ENCODE measurements at places on chromosomes 13 and 19.

- no peak for DNase-seq
These were observed 41.3 kb downstream of the RCBTB2 start for GRCh38 chr13:48491423-48492095.

DNA sequence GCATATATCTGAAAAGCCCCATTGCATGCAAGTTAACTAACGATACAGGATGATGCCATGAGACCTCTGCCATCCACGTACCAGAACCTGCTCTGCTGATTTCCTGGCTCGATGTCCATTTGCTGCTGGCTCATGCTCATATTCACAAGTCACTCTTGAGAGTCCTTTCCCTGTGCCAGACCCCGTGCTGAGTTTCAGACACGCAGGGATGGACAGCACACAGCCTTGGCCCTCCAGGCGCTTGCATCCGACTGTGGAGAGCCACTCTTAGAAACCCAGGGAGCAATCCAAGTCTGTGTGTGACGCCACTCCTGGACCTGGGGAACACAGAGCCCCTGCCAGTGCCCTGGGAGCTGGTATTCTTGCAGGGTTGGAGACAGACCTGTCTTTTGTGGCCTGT, 37.6 kb upstream of the TSHZ3 start:
- DNase-seq = no peak

DNA sequence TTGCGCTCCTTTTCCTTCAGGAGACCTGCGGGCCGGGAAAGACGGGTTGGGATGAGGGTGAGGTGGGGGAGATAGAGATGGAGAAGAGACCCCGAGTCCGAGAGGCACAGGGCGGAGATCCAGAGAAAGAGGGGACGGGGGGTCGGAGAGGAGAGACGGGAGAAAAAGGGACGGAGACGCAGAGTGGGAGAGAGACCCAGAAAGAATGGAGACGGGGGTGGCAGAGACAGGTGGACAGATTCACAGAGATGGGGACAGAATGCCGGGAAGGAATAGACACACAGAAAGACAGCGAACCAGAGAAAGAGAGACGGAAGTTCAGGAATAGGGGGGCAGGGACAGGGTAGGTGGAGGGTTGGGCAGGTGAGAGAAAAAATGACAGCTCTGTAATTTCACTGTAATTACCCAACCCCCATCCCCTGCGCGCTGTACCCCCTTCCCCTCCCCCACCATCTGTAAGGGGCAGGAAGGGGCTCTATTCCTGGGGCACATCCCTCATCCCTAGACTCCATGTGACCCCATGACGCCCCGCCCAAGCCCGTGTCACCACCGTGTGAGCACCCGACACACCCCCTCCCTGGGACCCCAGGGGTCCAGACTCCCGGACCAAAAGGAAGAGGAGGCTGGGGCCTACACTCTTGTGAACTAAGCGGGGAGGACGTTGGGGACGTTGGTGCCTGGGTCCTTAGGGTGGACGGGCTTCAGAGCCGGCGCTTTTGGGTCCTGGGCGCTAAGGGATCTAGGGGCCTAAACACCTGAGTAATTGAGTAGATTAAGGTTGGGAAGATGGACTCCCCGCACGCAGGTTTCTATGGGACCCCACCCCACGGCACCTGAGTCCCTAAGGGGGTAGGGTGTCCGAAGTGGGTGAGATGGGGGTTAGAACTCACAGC, 967 bp downstream of the DBP start:
- DNase-seq = no peak

- DNase-seq = no peak
These were observed 1179.8 kb downstream of the SLITRK1 start for GRCh38 chr13:82702513-82702912.

GRCh38 chr13:98827449-98827848, 75.0 kb upstream of the SLC15A1 start:
- no peak for DNase-seq

- no peak for DNase-seq
These were observed 169.3 kb downstream of the COL4A1 start for GRCh38 chr13:110137680-110138009.

- DNase-seq = no peak
These were observed 33.6 kb upstream of the NANOS3 start for GRCh38 chr19:13843104-13843921.

- DNase-seq = no peak
These were observed 84.5 kb upstream of the ABCC4 start for GRCh38 chr13:95385798-95386197.

- DNase-seq = no peak
These were observed 468 bp downstream of the S1PR5 start for GRCh38 chr19:10516671-10517286.

GRCh38 chr13:37417060-37417441, 181.5 kb downstream of the POSTN start:
- DNase-seq = no peak

DNA sequence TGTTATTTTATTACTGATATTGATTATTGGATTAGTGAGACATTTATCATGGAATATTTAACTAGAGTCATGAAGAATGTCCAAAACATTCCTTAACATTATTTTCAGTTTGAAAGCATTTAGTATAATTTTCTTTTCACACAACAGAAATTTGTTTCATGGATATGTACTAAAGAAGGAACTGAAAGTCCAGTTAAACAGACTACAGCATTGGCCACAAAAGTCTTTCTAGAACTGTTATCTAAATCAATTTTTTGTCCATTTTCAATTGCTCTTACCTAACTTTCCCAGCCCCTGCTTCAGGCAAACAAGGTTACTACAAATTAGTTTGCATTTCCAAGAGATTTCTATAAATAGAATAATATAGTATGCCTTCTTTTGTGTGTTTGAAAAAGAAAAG, 1018.0 kb upstream of the PCDH20 start:
- DNase-seq = no peak

GRCh38 chr13:46748300-46748699, 48.7 kb downstream of the ESD start:
- DNase-seq = no peak

GRCh38 chr19:10538204-10538983, 5.3 kb upstream of the ATG4D start:
- DNase-seq = no peak

DNA sequence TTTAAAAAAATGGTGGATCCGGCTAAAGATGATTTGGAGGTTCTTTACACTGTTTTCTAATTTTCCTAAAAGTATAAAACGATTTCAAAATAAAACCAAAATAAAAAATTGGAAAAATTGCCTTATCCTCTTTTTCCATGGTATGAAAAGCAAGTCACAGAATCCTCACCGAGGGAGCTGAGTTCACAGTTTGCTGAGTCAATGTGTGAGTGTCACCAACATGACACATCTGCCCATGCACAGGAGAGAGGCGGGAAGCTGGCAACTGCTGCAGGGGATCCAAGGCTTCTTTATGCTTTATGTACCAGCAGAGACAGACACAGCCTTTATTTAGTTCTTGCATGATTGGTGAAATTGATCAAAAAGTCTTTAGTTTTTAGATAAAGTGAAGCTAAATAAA, 157.8 kb downstream of the TNFSF13B start:
- no peak for DNase-seq

GRCh38 chr13:47549219-47549752, 451.8 kb downstream of the SUCLA2 start:
- no peak for DNase-seq

- no peak for DNase-seq
These were observed 3.2 kb upstream of the ERVV-2 start for GRCh38 chr19:53041366-53041765.

GRCh38 chr19:15467734-15468214, 3.4 kb upstream of the RASAL3 start:
- DNase-seq = no peak

DNA sequence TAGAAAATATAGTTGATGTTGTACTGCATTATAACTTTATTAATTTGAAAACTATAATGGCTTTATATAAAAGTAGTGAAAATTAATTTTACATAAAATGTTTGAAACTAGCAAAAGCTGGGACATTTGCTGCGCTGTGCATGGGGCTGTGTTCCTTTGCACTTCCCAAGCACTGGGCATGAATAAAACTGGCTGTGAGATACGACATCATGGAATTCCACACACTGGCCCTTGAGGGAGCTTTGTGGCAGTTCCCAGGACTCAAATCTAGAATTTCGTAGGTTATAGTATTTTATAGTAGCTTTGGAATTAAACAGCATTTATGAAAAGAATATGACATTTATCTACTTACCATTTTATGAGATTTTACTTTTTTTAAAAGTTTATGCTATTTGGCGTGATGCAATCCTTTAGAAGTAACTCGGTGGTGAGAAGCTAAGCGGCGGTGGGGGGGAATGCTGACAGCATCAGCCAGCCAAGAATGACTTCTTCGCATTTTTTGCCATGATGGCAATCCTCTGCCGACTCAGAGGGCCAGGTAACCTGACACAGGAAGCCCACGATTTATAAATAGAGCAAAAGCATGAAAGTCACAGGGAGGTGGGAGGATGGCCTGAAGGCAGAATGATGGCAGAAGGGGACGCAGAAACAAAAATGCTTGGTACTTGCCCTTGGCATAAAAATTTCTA, 553.5 kb downstream of the MYO16 start:
- DNase-seq = no peak

DNA sequence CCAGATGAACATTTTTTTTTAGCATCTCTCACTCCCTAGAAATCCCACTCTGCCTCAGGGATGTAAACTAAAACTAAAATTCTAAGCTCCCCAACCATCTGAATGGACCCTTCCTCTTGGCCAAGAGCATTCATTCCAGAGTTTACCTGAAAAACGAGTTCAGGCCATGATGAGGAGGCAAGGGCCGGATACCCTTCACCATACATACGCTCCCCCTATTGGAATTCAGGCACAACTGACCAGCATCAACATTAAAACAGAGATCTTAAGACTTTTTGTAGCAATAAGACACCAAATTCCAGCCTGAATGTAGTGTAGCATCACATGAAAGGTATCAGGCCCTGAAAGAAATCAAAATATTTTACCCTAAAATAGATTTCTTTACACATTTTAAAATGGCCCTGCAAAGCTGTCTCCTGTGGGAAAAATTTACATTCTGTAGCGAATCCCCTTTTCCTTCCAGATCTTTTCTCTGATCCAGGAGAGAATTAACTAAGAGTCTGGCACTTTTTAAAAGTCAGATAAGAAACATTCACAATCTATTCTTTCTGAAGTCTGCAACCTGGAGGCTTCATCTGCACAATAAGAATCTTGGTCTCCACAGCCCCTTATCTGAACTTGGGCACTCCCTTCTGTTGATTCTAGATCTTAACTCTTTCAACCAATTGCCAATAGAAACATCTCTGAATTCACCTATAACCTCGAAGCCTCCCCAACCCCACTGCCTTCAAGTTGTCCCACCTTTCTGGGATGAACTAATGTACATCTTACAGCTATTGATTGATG, 888.5 kb downstream of the UQCRFS1 start:
- DNase-seq = no peak

DNA sequence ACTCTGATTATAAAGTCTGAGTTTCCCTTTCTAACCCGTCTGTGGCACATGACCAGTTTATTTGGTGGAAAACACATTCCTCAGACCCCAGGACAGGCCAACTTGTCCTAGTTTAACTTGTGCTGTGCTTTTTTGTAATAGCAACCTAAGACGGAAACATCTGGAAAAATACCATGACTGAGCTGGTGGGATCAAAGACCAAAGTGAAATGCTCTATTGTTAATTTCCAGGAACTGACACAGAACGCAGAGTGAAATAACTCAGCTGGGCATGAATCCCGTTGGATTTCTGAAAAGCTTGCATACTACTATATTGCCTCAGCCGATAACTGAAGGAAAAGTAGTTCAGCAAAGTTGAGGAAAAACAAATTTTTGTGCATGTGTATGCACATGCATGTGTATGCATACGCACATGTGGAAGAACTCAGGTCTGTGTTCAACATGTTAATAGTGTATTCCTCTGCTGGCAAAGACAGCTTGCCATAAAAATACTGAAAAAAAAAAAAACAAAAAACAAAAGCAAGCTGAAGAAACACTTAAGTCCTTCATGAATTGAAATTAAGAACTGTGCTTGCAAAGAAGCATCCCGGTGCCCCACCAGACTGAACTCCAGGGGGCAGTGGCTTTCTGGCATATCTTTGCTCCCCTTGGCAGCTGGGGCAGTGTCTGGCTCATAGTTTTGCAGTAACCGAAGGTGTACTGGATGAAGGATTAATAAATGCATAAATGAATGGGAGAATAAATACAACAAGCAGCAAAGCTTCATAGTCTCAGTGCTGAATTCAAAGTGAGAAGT, 187.8 kb downstream of the LHFPL6 start:
- DNase-seq = no peak

- no peak for DNase-seq
These were observed 45.8 kb upstream of the GPI start for GRCh38 chr19:34319230-34319585.

DNA sequence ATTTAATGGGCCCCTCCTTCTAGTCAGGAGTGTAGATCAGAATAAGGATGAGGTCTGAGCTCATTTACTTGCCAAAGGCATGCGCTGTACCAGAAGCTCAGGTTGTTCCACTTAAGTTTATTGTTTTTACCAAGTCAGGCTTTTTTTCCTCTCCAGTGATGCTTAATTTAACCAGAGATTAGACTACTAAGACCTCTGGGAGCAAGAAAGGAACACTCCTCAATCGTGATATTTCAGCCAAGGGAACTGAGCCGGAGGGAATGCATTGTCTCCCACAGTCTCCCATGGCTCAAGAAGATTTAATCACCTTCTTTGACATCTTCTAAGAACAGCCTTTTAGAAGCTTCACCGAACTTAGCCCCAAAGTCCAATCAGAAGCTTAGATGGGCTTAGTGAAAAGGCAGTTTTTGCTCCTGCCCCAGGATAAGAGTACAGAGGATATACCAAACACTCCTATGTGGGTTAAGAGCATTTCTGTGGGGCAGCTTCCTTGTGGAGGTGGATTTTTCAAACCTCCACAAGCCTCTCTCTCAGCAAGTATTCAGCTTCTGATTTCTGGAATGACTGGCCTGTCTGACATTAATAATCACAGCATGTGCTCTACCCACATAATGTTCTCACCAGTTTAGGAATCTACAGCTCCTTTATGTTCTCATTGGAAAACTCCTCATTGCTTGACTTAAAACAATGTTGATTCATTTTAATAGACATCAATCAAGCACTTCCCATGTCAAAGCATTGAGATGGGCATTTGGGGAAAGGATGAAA, 322.7 kb downstream of the SUCLA2 start:
- DNase-seq = no peak

DNA sequence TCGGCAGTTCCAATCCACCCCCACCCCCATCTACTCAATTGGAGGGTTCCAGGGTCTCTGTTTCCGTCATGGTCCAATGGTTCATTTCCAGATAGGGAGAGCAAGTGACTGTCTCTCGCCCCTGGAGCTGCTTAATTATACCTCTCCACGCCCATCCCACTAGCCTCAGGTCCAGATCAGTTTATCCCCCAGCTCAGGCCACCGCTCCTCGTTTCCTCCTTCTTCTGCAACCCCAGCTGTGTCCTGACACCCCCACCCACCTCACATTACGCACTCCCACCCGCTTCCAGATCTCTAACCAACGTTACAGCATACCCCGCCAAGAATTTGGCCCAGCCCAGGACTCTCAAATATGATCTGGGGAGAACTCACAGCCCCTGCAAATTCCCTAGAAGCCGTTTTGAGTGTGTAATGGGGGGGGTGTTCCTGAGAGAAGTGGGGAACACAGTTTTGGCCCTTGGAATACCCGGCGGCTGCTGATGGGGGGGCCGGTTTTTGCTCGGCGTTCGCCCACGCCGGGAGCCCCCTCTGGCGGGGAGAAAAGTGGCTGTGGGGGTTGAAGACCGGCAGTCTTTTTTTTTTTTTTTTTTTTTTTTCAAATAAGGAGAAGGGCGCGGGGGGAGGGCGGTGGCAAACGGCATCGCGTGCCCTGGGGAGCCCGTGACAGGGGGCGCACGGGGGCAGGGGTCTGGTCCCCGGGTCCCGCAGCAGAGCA, 1.7 kb upstream of the PDE4A start:
- no peak for DNase-seq

GRCh38 chr19:13070425-13071140, 32.1 kb downstream of the LYL1 start:
- no peak for DNase-seq

- DNase-seq = no peak
These were observed 665 bp downstream of the VASP start for GRCh38 chr19:45507872-45508416.

All from effector CD4-positive, alpha-beta T cell (primary cell).